Upper lobe of right lung (tissue), 1 donor: ENCODE measurements at places on chromosomes 4 and X. TPM values are rescaled to one million over a fixed set of nuclear protein-coding genes. Genes with fewer than 3 reads are reported as not detected.

The ACE2 gene
- 3.4 TPM for total RNA-seq

The MAGEA11 gene
- not detected for total RNA-seq

The NPY5R gene
- 0.38 TPM for total RNA-seq

The BLOC1S4 gene
- 10.7 TPM for total RNA-seq

The CNKSR2 gene
- total RNA-seq: 7.2 TPM

The PTTG2 gene
- 0.84 TPM for total RNA-seq
